ENCODE measurements at places on chromosomes 1 and 21.

- DNase-seq, result no peak
These were observed 73.9 kb downstream of the DNTTIP2 start for GRCh38 chr1:93805027-93805610.

GRCh38 chr1:116886291-116886878, 23.3 kb upstream of the PTGFRN start:
- DNase-seq, result no peak

GRCh38 chr1:201375169-201375568, 2.3 kb downstream of the TNNT2 start:
- no peak for DNase-seq

- no peak for DNase-seq
These were observed 4.4 kb upstream of the PGBD5 start for GRCh38 chr1:230430499-230430898.

DNA sequence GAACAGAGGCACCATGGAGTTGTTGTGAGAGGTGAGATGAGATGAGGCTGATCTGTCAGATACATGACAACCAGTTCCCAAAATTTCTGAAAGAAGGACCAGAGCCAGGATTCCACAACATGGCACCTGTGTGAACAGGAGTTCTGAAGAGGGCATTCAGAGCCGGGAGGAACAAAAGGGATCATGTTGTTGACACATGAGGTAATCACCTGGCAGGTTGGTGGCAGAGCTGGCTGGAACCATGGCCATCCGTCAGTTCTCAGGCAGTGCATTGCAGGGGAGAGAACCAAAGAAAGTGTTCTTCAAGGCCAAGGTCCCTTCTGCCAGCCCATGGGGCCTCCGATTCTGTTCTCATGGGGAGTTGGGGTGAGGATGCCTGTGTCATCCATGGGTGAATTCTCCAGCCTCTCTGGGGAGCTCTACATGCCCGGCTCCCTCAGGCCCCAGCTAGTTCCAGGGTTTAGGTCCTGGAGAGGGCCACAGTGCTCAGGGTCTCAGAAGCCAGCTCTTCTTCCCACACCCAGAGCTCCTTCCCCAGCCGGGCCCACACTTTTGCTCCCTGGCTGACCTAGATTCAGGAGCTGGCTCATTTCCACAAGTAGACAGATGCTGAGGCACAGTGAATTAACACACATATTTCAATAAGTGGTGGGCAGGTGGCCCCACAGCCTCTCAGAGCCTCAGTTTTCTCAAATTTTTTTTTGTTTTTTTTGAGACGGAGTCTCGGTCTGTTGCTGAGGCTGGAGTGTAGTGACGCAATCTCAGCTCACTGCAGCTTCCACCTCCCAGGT, 49.1 kb upstream of the CTPS1 start:
- no peak for DNase-seq

DNA sequence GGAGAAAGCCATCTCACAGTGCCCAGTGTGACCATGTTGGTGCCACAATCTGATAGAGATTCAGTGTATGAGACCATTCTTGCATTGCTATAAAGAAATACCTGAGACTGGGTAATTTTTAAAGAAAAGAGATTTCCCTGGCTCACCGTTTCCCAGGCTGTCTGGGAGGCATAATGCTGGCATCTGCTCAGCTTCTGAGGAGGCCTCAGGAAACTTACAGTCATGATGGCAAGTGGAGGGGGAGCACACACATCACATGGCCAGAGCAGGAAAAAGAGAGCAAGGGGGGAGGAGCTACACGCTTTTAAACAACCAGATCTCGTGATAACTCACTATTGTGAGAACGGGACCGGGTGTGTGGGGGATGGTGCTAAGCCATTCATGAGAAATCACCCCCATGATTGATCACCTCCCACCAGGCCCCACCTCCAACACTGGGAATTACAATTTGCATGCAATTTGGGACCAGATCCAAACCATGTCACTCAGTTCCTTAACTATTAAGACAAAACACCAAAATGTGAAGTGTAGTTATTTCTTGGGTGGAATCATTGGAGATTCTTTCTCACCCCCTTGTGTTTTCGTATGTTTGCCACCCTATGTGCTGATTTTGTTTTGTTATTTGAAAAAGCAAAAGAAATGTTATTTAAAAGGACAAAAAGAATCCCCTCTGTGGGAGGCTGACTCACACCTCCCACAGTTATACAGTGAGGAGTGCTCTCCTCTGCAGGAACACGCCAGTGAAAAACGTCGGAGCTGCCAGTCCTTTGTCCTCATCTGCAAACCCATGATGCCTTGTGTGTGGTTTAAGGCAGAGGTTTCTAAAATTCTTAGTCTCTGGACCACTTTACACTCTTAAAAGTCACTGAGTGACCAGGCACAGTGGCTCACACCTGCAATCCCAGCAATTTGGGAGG, 46.9 kb upstream of the IFNLR1 start:
- no peak for DNase-seq

DNA sequence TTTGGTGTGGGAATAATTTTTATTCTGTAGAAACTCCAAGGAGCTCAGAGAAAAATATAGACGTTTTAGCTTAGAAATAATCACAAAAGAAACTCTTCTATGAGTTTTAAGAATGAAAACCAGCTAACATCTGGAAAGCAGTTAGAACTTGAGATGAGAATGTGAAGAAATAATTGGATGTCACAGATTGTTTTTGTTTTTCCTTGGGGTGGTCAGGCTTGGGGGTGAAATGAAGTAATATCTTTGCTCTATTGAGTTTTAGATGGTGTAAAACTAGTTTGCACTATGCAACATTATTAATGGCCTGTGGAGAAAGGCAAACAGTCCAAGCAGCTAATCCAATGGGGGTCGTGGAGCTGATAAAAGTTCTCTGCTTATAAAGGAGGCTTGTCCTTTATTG, 101.2 kb downstream of the FMN2 start:
- no peak for DNase-seq

DNA sequence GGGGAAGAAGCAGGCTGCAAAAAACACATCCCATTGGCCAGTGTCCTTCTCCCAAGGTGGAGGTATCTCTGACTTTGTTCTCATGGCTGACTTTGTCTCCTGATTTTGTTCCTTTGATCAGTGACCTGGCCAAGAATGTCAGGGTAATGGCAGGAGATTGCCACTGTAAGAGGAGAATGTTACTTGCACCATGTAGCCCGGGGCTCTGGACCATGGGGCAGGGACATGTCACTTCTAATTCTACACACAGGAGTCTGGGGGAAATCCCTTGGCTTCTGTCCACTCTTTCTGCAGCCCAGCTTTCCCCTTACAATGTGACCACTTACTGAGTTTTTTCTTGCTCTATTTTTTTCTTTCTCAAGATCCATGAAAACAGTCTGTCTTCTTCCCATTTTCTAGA, 87.7 kb upstream of the LRRN2 start:
- DNase-seq, result no peak

DNA sequence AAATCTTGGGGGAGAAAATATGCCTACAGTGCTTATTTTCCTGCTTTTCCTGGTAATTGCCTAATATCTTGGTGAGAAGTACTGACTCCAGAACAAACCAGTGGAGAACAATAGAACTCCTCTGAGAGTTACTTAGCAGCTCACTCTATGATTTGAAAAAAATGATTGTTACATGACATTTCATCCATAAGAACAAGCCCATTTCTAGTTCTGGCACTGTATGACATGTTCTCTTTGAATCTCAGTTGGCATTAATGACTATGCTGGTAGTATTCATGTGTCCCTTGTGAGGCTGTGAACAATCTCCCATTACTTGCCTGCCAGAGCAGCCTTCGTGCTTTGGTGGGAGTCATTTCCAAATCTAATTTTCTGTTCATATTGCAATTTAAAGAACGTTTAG, 58.0 kb downstream of the CLIC4 start:
- no peak for DNase-seq

DNA sequence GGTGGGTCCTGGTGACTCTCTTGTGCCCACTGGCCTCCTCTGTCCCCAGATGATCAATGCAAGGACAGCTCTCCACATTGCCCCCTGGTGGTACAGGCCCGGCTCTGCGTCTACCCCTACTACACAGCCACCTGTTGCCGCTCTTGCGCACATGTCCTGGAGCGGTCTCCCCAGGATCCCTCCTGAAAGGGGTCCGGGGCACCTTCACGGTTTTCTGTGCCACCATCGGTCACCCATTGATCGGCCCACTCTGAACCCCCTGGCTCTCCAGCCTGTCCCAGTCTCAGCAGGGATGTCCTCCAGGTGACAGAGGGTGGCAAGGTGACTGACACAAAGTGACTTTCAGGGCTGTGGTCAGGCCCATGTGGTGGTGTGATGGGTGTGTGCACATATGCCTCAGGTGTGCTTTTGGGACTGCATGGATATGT, 10.8 kb downstream of the ADAMTSL4 start:
- DNase-seq, result peak; percentile 61

DNA sequence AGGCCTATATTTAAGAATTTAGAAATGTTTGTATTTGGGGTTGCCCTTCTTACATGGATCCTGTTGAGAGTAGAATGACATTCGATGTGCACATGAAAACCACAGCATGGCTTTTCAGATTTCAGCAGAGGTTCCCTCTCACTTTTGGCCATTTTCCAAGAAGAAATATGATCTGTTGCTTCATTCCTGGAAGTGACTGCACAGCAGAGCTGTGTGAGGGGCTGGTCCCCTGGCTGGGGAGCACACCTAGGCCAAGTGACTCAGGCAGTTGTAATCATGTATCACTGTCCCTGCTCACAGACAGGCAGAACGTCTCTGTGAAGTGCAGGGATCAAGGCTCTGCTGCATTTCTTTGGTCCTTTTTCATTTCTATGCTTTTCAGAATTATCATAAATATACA, 32.3 kb downstream of the AGT start:
- DNase-seq, result no peak

DNA sequence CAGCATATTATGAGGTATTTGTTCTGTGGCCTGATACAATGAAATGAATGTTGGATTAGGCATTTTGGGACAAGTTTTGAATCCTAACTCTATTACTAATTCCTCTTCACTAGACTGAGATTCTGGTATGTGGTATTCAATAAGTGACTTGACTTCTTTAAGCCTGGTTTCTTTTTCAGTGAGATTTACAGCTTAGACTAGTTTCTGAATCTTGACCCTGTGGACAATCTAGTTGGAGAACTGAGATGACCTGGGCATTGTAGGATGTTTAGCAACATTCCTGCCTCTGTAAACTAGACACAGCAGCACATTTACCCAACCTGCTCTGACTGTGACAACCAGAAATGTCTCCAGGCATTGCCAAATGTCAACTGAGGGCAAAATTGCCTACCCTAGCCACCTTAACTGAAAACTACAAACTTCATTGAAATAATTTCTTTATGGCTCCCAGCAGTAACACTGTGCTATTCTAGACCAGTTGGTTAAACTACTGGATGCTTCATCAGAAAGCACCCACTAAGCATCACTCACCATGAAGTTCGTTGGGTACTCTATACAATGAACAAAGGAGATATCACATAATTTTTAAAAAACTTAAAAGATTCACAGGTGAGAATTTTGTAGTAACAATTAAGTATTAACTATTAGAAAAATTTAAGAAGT, 16.8 kb downstream of the PTPRC start:
- DNase-seq, result no peak

DNA sequence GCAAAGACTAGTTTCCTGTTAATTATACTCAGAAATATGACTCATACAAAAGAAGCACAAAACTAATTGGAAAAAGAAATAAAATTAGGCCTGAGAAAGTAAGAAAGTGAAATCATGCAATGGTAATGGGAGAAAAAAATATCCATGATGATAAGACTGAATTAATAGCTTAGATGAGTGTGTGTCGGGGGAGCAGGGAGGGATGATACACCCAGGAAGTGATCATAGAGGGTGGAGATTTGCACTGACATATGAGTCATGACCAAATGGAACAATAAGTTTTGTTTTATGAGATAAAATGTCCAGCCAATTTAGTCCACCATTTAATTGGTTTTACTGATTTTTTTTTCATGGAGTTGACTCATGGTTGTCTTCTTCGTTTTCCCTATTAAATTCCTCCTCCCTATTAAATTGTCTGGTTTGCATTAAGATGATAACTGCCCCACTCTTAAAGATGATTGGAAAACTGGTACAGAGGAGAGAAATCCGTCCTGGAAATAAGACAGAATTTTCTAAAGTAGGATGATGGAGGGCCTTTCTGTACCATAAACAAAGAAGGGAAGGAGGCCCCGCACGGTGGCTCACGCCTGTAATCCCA, 111.7 kb upstream of the KCNJ6 start:
- DNase-seq, result no peak

DNA sequence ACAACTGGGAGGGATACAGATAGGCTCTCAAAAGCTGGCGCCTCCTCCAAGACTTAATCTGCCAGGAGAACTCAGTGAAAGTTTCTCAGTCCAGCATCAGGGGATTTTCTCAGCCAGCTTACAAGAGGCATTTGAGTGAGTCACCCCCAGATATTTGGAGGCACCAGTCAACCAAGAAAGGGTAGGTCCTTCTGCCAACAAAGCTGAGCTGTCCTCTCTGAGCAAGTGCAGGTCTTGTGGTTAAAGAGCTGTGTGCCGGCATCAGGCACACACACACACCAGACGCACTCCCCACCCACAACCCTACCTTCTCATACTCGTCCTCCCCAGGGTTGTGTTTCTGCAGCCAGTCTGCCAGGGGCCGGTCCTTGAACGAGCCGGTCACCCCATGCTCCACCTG, 27.0 kb upstream of the PPP1R15B start:
- no peak for DNase-seq

DNA sequence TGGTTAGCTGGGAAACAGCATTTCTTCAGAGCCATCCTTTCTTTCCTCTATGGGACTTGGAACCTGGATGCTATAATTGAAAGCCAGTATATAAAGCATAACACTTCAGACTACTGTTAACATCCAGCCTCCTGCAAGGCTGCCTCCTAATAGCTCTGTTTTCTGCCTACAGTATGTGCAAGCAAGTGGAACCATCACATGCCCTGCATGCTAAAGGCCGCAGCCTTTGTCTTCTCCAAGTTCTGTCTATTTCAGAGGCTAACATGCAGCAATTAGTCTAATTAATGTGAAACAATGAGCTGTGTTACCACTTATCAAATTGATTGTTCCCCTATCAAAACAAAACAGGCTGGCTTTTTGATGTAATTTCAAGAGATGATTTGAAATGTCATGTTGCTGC, 82.7 kb upstream of the ESRRG start:
- no peak for DNase-seq

- no peak for DNase-seq
These were observed 209.9 kb downstream of the SDCCAG8 start for GRCh38 chr1:243465738-243466137.

- no peak for DNase-seq
These were observed 21.9 kb upstream of the OVAAL start for GRCh38 chr1:180536821-180537372.

- DNase-seq, result no peak
These were observed 3.6 kb upstream of the TNFRSF1B start for GRCh38 chr1:12163210-12163609.

Data from effector memory CD4-positive, alpha-beta T cell (primary cell).